ENCODE measurements at places on chromosomes 1 and 21.
A peak's percentile ranks its signal among the peaks of the same experiment; 100 is the strongest.

- DNase-seq = no peak
Observed at GRCh38 chr1:30724175-30724574, 790 bp upstream of the MATN1 start.

DNA sequence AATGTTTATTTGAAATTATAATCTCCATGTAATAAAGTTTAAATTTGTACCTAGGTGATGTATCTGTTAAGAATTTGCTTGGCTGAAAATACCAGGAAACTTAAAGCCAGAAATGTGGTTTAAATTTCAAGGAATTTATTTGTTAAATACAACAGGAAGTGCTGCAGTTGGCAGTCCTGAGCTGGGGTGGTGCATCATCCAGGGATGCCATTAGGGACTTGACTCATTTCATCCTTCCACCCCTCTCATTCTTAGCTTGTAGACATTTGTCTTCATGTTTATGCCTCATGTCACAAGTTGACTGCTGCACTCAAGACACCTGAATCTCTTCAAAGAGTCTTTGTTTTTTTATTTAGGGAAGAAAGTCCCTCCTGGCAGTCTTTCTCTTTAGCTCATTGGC is 175.9 kb downstream of the LHX8 start:
- no peak for DNase-seq

DNA sequence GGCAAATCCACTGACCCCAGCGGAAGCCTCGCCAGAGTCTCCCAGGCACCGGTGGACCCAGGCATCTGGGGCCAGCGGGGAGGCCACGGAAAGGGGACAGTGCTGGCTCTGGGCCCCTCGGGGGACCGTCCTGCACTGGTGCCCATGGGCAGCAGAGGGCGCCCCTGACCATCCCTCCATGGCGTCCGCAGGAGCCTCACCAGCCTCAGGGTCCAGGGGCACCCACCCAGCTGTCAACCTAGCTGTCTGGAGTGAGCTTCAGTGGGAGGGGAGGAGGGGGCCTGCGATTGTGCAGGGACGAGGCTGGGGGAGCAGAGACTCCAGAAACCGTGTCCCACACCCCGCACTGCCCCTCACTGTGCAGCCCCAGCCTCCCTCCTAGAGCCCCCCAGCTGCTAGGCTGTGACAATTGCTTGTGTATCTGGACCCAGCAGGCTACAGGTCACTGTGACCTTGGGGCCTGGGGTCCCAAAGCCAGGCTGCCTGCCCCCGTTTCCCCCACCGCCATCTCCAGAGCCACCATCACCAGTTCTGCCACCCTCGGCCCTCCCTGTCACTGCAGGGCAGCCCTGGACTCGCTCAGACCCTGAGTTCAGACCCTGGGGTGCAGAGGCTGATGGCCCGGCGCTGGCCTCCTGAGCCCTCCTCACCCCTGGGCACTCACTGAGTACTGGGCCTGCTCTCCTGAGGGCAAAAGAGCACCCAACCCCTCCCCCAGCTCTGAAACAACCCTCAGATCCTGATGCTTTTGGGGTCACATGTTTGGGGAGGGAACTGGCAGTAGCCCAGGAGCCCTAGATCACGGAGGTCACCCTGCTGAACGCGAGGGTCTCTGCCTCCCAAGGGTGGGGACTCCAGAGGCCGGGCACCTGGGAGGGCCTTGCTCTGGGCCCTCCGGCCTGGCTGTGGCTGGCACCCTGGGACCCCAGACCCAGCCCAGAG is 10.6 kb upstream of the COL6A1 start:
- no peak for DNase-seq

GRCh38 chr1:160608057-160608456 is 28.8 kb upstream of the CD84 start:
- no peak for DNase-seq

DNA sequence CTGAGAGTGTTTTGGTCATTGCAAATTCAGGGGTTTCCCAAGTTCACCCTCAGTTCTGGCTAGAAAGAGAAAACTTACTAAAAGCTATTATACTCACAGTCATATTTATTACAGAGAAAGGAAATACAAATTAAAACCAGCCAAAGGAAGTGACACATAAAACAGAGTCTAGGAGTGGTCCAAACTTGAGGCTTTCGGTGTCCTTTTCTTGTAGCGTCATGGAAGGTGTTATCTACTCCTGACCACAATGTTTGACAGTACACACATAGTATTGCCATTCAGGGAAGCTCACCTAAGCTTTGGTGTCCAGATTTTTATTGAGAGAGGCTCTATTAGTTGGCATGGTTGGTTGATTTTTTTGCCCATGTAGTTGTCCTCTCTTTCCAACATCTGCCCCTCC is 59.0 kb downstream of the SLC35A3 start:
- DNase-seq = no peak

- no peak for DNase-seq
Observed at GRCh38 chr1:100279954-100280682, 14.1 kb downstream of the RTCA start.

- no peak for DNase-seq
Observed at GRCh38 chr1:62380181-62380580, 56.7 kb upstream of the USP1 start.

DNA sequence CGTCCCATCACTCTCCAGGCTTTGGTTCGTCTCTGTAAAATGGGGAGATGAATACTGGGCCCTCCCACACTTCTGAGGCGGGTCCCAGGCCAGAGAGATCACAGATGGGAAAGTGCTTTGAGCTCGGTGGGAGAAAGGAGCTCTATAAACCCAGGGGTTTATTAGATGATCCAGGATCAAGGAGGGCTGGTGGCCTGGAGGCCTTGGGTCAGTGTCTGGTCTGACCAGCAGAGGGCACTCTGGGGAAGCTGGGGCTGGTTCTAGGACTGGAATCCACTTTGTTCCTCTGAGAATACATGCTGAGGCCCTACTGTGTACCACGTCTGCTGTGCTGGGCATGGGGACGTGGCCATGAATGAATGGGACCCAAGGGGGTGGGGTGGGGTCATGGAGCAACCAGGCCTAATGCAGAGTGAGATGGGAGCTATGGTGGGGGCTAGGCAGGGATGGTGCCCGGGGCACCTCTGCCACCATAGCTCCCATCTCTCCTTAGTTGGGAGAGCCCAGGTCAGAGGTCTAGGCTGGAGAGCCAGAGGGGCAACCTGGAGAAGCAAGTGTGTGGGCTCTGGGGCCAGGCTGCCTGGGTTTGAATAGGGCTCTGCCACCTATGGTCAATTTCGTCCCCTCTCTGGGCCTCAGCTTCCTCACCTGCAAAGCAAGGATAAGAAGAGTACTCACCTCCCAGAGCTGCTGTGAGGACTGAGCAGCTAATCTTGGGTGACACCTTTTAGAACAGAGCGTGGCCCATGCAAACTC is 9.0 kb upstream of the FAM131C start:
- no peak for DNase-seq

DNA sequence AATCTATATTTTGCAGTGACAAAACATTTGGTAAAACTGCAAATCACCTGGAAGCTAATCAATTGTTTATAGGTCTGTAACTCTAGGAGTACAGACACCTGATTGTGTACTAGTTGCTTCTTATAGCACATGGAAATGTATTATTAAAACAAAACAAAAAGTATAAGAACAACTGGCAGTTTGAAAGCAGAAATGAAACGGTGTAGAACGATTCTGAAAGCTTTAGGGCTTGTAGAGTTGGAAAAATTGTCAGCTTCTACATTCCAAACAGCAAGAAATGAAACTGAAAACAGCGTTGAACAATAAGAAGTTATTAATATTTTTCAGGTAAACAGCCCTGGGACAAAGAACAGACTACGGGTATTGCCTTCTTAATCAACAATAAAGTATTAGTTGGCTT is 273.3 kb downstream of the OLFM3 start:
- no peak for DNase-seq

DNA sequence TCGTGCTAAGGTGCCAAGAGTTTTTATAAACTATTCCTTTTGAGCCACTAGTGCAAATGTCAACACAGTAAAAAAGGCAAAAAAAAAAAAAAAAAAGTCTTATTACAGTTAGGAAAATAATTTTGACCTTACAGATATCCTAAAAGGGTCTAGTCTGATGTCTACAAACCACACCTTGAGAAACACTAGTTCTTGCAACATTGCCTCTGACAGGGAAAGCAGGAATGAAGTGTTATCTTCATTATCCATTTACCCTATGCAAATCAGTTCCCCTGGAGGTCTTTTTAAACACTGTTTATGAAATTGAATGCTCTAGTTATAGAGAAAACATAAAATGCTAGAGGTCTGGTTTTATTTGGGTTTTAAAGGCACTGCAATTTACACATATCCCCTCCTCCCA is 115.2 kb upstream of the DMRTA2 start:
- no peak for DNase-seq

DNA sequence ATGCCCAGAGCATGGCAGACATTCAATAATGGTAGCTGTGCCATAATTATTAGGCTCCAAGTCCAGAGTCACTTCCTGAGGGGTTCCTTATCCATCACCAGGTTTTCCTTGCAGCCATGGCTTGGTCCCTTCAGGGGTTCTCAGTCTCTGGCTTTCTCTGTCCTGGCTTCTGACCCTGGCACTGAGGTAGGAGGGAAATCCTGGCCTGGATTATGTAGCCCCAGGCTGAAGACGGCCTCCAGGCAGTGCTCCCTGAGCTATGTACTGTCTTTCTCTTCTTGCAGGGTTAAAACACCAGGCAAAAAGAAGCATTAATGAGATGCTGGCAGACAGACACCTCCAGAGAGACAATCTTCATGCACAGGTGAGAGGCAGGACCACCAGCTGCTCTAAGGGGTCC is 9.5 kb upstream of the PADI3 start:
- no peak for DNase-seq

DNA sequence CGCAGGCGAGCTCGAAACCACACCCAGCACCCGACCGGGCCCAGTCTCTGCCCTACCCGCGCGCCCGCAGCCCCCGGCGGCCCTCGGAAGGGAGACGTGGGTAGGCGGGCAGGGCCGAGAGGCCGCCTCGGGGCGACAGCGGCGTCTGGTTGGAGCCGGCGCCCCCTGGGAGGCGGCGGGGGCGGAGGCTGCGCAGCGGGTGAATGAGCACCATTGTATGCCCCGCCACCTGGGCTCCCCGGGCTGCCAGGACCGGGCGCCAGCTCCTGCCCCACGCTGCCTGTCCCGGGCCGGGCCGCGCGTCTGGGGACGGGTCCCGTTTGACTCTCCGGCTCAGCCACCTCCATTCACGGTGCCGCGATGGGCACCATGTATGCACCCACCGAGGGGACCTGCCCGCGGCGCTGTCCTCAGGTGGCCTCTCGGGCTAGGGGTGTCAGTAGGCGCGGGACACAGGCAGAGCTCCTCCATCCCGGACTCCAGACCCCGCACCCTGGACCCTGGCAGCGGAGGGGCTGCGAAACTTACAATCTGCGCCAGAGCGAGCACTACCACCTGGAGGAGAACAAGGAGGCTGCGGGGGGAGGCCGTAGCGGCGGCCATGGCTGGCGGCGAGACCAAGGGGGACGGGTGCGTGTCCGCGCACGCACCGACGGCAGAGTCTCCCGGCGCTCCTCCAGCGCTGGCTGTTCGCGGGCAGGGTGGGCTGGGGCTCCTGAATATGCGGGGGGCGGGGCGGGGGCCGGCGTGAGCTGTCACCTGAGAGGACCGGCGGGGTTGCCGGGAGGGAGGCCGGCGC is at the start of gene COL9A2:
TSS of gene COL9A2 (minus strand) at position 692 of the 799 bp plus-strand sequence. CDS start at position 603, 89 bp downstream.
- DNase-seq = no peak

DNA sequence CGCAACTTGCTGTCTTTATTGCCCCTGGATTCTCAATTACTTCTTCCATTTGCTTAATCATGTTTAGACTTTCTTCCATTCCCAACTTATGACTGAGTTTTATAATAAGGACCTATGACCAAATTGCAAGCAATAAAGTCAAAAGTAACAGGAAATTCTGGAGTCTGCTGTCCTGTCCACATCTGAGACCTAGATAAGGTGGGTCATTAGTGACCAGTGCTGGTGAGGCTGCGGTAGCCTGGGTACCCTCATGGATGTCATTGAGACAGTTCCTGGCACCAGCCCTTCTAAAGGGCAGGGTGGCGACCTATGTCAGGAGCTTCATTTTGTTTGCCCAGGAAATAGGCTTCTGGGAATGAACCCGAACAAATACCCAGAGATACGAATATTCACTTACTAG is 30.6 kb upstream of the SSBP3 start:
- DNase-seq = no peak

DNA sequence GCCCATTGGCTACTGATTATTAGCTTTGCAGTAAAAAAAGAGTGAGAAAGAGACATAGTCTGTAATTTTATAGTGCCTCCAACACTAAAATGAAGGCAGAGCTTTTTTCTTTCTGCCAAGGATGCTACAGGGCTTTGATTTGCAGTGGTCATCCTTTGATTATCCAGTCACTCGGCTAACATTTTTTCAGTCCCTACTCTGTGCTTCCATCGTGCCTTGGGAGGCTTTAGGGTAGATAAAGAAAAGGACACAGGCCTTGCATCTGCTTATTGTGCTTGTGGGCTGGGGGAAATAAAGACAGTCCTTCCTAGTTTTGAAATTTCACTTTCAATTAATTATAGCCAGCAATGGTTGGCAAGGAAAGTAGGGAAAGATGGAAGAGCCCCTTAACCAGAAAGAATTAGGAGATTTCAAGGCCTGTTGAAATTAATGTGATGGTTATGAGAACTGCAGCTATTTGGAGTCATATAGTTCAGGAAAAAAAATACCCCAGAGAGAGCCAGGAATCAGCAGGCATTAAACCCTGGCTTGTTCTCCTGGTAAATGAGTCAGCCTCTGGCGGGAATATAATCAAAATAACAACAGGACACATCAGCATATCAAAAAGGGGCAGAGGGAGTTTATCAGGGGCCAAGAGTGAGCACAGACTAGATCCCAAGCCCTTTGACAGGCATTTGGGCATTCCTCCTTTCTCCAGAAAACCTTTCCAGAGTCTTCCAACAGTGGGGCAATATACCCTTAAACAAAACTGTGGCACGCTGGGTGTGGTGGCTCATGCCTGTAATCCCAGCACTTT is 27.4 kb downstream of the CACHD1 start:
- DNase-seq = no peak

GRCh38 chr1:31791131-31791858 is 24.5 kb downstream of the SPOCD1 start:
- DNase-seq = no peak

DNA sequence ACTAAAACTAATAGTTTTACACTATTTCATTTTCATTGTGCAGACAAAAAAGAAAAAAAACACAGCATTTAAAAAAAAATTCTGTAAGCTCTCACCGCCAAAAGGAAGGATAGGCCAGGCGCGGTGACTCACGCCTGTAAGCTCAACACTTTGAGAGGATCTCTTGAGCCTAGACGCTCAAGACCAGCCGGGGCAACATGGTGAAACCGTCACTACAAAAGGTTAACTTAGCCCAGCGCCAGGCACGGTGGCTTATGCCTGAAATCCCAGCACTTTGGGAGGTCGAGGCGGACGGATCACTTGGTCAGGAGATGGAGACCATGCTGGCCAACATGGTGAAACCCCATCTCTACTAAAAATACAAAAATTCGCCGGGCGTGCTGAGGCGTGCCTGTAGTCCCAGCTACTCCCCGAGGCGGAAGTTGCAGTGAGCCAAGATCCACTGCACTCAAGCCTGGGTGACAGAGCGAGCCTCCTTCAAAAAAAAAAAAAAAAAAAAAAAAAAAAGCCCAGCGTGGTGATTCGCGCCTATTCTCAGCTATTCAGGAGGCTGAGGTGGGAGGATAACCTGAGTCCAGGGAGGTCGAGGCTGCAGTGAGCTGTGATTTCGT is 14.3 kb upstream of the SPEN start:
- peak; percentile 43 for DNase-seq

GRCh38 chr1:21668232-21668950 is 766 bp downstream of the RAP1GAP start:
- no peak for DNase-seq

All from NCI-H2107 (cell line).